CD8-positive, alpha-beta memory T cell (primary cell): ENCODE measurements at places on chromosomes 11 and 22.

DNA sequence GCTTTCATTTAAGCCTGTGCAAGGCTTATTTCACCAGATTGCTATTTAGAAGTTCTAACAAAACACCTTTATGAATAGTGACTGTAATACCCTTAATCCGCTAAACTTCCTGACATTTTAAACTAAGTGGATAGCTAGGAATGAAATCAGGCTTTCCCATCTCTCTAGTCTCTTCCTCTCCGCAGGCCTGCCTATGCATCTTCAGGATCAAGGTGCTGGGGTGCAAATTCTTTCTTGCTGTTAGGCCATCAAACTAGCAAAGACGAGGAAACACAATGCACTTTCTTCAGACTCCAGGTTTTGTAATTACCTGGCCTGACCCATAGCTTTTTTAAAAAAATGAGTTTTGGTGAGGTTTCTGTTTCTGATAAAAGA is 149.4 kb downstream of the DBX1 start:
- no peak for DNase-seq

DNA sequence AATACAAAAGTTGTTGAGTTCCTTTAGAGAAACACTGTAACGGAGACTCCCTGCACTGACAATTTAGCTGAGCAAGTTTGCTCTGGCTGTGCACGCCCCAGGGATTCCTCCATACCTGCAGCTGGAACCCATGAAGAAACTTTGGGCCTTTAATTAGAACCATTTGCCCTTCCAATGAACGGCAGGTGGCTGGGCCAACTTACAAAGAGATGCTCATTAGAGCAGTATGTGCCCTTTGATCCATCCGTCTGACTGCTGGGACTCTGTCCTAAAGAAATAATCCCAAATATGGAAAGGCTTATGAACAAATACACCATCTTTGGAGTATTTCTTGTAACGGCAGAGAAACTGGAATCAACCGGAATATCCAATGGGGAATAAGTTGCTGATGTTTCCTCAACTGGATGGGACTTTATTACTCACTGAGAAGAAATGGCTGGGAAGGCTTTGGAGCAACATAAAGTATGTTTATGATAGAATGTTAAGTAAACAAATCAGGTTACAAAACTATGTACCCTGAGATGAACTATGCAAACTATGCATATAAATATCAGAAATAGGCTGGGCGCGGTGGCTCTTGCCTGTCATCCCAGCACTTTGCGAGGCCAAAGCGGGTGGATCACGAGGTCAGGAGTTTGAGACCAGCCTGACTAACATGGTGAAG is 24.4 kb upstream of the FBLN1 start:
- DNase-seq, result no peak

GRCh38 chr22:22210889-22211833 is 33.4 kb upstream of the VPREB1 start:
- no peak for DNase-seq

GRCh38 chr11:34348919-34349318 is 8.9 kb downstream of the ABTB2 start:
- no peak for DNase-seq

DNA sequence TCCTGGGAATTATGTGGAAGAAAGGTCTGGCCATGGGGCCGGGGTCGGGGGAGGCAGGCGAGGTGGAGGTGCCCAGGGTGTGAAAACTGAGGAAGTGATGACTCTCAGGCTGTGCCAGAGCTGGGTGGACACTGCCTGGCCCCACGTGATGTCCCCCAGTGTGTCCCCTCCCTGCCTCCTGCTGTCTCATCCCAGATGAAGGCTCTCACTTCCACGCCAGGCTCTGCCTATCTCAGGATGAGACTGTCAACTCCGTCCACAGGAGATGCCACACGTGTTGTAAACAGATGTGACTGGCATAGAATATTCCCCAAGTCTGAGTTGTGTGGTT is 51.4 kb downstream of the RPS6KA4 start:
- DNase-seq, result no peak

- no peak for DNase-seq
Observed at GRCh38 chr22:37943136-37943824, 10.1 kb downstream of the C22orf23 start.

DNA sequence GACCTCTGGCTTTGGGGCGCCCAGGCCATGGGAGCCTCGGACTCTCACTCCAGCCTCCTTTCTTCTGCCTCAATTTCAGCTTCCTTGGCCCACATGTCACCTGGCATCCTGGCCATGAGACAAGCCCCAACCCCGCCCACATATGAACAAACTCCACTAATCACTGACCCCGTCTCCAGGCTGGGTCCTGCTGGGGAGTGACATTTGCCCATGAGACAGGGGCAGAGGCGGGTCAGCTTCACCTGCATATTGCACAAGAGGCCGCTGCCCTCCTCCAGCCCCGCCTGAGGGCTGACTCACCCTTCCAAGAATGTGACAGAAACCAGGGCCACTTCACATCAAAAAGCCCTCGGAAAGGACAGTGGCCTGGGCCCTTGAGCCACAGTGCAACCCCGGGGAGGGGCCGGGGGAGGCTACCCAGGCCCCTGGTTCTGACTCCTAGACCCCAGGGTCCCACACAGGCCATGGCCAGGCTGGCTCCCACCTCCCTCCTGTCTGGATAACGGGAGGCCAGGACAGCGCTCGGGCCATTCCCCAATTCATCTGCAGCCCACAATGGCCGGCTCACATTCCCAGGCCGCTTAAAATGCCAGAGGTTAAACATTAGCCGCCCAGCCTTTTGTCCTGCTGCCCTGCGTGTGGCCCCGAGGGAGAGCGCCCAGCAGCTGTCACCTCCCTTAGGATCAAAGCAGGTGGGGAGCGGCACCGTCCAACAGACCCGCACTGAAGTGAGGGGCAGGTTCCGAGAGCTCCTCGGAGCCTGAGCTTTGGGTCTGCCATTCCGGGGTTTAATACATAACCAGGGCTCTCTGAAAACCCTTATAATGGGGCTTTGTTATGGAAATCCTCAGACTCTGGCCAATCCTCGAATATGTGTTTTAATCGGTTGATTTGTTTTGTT is 42.3 kb downstream of the TRMU start:
- no peak for DNase-seq

GRCh38 chr11:34792814-34793258 is 123.3 kb downstream of the APIP start:
- no peak for DNase-seq

DNA sequence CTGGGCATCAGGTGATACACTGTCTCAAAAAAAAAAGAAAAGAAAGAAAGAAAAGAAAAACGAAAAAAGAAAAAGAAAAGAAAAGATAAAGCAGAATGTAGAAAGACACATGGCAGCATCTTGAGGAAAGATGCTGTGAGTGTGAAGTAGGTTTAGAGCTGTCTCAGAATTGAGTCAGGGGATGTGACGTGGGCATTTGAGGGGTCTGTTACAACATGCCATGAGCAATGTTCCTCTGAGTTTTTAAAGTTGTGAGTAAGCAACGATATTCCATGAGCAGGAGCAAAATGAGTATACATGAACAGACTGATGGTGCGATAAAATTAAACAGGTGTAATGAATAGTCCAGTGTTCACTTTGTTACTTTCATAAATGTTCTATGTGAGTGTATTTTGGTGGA is 11.3 kb upstream of the QSER1 start:
- no peak for DNase-seq

GRCh38 chr11:2099516-2100349 is 39.5 kb downstream of the IGF2 start:
- DNase-seq, result no peak
